Mesothelial cell of epicardium (in vitro differentiated cells): ENCODE measurements at places on chromosomes 4 and X.

DNA sequence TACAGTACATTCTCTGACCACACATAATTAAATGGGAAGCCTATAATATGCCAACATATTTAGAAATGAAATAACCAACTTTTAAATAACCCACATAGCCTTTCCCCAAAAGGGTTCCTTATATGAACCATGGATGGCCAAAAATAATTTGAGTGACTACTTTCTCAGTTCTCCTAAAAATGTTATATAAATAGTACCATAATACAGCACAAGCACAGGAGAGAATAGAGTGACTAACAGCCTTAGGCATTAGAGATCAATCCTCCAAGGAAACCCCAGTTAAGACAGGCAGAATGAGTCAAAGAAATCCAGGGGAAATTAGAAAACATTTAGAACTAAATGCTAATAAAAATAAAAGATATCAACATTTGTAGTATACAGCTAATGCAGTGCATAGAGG lies 50.2 kb downstream of the ANKRD17 start:
- no peaks in the 10 kb centered on the region for H3K27me3 ChIP-seq
- H3K36me3 ChIP-seq = peaks cover 34% of the 10 kb centered on the region
- no peaks in the 10 kb centered on the region for H3K4me1 ChIP-seq

DNA sequence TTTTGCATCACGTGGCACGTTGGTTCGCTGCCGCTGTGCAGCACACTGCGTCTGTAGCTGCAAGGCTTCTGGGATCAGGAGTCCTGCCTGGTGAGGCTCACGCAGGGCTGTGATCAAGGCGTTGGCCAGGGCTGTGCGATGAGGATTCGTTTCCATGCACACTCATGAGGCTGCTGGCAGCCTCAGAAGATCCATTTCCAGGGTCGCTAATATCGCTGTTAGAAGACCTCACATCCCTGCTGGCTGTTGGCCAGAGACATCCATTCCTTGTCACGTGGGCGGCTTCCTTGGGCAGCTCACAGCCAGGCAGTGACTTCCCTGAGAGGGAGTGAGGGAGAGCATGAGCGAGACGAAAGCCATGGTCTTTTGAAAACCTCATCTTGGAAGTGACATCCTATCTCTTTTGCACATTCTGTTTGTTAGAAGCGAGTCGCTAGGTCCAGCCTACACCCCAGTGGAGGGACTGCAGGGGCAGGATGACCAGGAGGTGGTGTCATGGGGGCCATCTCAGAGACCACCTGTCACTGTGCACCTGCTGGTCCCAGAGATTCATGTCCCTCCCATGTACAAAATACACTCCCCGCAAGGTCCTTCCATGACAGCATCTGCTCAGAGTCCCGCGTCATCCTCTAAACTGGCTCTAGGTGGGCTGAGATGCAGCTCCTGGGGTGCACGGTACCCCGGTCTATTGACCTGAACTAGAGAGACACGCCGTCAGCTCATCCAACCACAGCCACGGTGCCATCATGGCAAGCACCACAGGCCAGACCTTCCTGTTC lies 12.2 kb downstream of the RGS12 start:
- H3K27ac ChIP-seq = peak overlapping the region; percentile 61
- H3K4me3 ChIP-seq = no peak overlapping the region
- no peaks in the 10 kb centered on the region for H3K27me3 ChIP-seq
- no peak for DNase-seq
- peaks cover 44% of the 10 kb centered on the region for H3K4me1 ChIP-seq

- no peak for DNase-seq
- H3K27ac ChIP-seq = no peak overlapping the region
- H3K27me3 ChIP-seq = no peaks in the 10 kb centered on the region
- H3K4me1 ChIP-seq = no peaks in the 10 kb centered on the region
- peaks cover 41% of the 10 kb centered on the region for H3K36me3 ChIP-seq
Measured at GRCh38 chr4:3228881-3229280, 20.1 kb upstream of the MSANTD1 start.

DNA sequence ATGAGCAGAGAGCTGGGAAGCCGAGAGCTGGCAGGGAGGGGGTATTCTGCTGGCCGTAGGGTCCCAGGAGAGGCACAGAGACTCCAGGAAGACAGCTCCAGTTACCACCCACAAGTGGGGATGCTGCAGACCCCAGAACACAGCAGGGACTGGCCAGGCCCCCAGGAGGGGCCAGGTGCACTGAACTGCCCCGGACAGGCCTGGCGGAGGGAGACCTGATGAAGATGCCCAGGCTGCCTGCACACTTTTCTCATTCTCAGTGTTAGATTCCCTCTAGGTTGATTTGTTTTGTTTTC lies 110.8 kb downstream of the CPZ start:
- H3K4me3 ChIP-seq = no peak overlapping the region
- H3K36me3 ChIP-seq = no peaks in the 10 kb centered on the region
- H3K27me3 ChIP-seq = peaks cover 39% of the 10 kb centered on the region
- peaks cover 2% of the 10 kb centered on the region for H3K4me1 ChIP-seq
- H3K27ac ChIP-seq = no peak overlapping the region

DNA sequence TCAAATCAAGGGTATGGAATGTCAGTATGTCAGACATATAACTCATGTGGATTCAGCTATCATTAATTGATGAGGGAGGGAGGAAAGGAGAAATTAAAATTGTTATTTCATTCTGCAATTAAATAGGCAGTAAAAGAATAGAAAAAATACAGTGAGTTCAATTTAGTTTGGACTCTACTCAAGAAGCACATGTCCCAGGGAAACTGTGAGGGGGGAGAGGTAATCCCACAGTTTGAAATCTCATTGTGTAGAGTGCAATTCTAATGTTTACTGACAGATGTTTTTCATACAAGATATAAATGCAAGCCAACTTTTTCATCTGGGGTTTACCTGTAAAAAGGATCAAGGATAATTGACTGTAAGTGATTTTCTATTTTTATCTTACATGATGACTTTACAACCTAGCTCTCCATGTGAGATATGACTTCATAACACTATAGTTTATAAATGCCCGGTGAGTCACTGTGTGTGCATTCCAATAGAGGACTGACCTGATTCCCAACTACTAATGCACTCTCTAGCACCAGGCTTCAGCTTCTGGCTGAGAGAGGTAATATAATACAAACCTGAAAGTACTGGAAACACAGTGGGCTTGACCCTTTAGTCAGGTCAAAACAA lies 35.2 kb upstream of the SCD5 start:
- H3K27me3 ChIP-seq = no peaks in the 10 kb centered on the region
- no peak overlapping the region for H3K4me3 ChIP-seq
- peaks cover 9% of the 10 kb centered on the region for H3K4me1 ChIP-seq
- H3K27ac ChIP-seq = peak overlapping the region; percentile 28
- peaks cover 48% of the 10 kb centered on the region for H3K36me3 ChIP-seq

DNA sequence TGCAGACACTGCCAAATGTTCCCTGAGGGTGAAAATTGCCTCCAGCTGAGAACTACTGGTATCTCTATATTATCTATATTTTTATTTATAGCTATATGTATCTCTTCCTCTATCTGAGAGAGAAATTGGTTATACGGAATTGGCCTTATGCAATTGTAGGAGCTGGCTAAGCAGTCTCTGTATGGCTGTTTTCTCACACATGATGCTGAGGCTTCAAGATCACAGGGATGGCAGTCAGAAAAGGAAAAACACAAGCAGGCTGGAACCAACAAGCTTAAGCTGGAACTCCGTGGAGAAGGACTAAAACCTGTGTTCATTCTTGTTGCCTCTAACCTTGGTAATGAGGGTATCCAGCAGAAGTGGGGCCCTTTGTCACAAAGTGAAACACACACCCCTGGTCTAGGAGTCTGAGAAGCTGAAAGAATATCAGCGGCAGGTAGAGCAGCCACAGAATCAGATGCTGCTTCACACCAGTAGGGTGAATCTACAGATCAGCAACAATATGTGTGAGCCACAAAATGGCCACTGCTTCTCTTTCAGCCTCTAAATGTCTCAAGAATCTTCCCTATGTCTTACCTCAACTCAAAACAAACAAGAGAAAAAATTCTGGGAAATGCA lies 166.5 kb upstream of the PPP1R2C start:
- no peak for DNase-seq
- H3K4me3 ChIP-seq = no peak overlapping the region
- no peaks in the 10 kb centered on the region for H3K36me3 ChIP-seq
- H3K4me1 ChIP-seq = peaks cover 9% of the 10 kb centered on the region

DNA sequence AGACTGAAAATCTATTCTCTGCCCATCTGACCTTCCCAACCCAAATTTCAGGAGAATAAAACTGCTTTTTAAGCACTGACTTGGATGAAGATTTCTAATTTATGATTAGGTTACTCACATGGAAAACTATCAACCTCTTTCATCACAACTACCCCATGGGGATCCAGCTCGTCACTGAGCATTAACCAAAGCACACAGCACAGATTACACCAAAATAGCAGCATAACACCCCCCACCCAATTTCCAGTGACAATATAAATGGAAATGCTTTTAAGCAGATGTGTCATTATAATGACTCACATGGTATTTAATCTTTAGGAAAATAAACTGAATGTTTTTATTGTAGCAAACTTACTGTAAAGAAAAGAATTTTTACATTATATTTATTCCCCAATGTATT lies 9.7 kb downstream of the SERTM2 start:
- H3K4me1 ChIP-seq = peaks cover 31% of the 10 kb centered on the region
- H3K4me3 ChIP-seq = no peak overlapping the region
- no peak overlapping the region for H3K27ac ChIP-seq
- no peak for DNase-seq
- no peaks in the 10 kb centered on the region for H3K27me3 ChIP-seq

GRCh38 chr4:187666697-187667494 lies 328.7 kb upstream of the ZFP42 start:
- H3K36me3 ChIP-seq = peaks cover 3% of the 10 kb centered on the region
- DNase-seq = no peak
- no peak overlapping the region for H3K27ac ChIP-seq
- no peak overlapping the region for H3K4me3 ChIP-seq

- no peaks in the 10 kb centered on the region for H3K36me3 ChIP-seq
- H3K27ac ChIP-seq = no peak overlapping the region
- DNase-seq = no peak
- H3K4me1 ChIP-seq = peaks cover 14% of the 10 kb centered on the region
Measured at GRCh38 chr4:16729336-16729735, 169.1 kb downstream of the LDB2 start.

DNA sequence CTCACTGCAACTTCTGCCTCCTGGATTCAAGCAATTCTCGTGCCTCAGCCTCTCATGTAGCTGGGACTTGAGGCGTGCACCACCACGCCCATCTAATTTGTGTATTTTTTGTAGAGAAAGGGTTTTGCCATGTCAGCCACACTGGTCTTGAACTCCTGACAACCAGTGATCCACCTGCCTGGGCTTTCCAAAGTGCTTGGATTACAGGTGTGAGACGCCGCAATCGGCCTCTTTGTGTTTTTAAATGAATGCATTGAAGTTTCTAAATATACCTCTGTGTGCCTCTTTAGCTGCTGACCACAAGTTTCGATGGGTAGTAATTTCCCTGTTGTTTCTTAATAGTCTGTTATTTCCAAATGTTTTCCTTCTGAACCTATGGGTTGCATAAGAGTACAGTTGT lies 765.3 kb upstream of the GRIA3 start:
- no peaks in the 10 kb centered on the region for H3K36me3 ChIP-seq
- H3K4me3 ChIP-seq = no peak overlapping the region
- DNase-seq = no peak

DNA sequence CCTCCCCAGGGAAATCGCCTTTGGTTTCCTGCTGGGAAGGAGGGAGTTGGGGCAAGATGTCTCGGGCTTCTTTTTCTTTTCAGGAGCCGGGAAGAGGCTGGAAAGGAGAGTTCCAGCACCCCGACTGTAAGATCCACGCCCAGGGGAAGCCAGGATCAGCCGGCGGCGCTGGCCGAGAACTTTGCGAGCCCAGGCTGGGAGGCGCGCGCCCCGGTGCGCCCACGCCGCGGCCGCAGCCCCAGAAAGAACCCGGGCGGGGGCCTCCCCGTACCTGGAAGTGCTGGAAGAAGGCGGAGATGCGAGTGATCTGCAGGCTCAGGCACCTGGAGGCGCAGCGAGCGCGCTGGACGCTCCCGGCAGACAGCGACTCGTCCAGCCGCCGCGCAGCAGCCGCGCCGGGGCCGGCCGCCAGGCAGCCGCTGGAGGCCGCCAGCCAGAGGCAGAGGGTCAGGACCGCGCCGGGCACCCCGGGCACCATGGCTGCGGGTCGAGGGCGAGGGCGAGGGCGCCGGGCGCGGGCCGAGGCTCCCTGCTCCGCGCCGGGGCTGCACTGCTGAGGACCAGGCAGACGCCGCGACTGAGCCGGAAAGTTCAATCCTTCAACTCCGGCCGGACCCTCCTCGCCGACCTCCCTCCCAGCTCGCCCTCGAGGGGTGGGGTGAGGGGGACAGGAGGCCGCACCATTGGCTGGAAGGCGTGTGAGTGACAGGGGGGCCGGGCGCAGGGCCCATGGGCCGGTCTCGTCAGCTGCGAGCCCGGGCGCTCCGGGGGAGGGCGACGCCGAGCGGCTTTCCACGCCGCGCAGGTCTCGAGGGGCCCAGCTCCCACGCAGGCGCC lies at the start of gene ANOS1:
TSS of gene ANOS1 (minus strand) at position 579 of the 837 bp plus-strand sequence. CDS start at position 478, 101 bp downstream.
- no peaks in the 10 kb centered on the region for H3K36me3 ChIP-seq
- peak; percentile 59 for DNase-seq
- peaks cover 82% of the 10 kb centered on the region for H3K27me3 ChIP-seq
- peaks cover 15% of the 10 kb centered on the region for H3K4me1 ChIP-seq
- no peak within 1 kb of the TSS for H3K27ac ChIP-seq
- H3K4me3 ChIP-seq = peak within 1 kb of the TSS; percentile 72

- H3K4me3 ChIP-seq = peak overlapping the region; percentile 60
- no peak overlapping the region for H3K27ac ChIP-seq
Measured at GRCh38 chrX:48468247-48468671, 1.8 kb downstream of the SLC38A5 start.

- peaks cover 53% of the 10 kb centered on the region for H3K4me1 ChIP-seq
- no peaks in the 10 kb centered on the region for H3K27me3 ChIP-seq
- peak overlapping the region; percentile 81 for H3K27ac ChIP-seq
Measured at GRCh38 chrX:15745179-15745578, 7.1 kb downstream of the CA5B start.

- DNase-seq = no peak
- H3K36me3 ChIP-seq = peaks cover 36% of the 10 kb centered on the region
- H3K27ac ChIP-seq = no peak overlapping the region
- H3K4me3 ChIP-seq = no peak overlapping the region
- H3K27me3 ChIP-seq = no peaks in the 10 kb centered on the region
Measured at GRCh38 chr4:169133932-169134331, 123.9 kb upstream of the CBR4 start.

DNA sequence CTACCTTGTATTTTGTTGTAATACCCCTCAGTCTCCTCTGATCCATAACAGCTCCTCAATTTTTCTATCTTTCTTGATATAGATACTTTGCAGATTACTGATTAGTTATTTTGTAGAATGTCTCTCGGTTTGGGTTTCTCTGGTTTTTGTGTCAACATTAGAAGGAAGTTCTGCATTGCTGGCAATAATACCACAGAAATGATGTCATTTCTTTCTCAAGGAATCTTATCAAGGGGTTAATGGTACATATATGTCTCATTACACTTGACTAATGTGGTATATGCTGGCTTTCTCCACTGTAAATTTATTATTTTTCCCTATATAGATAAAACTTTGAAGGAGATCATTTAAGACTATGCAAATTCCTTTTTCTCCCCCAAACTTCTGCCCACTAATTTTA lies 183.6 kb upstream of the DKK2 start:
- H3K4me3 ChIP-seq = no peak overlapping the region
- DNase-seq = no peak
- peak overlapping the region; percentile 50 for H3K27ac ChIP-seq
- no peaks in the 10 kb centered on the region for H3K27me3 ChIP-seq
- H3K36me3 ChIP-seq = peaks cover 2% of the 10 kb centered on the region
